ENCODE measurements at places on chromosomes 2 and 18.

DNA sequence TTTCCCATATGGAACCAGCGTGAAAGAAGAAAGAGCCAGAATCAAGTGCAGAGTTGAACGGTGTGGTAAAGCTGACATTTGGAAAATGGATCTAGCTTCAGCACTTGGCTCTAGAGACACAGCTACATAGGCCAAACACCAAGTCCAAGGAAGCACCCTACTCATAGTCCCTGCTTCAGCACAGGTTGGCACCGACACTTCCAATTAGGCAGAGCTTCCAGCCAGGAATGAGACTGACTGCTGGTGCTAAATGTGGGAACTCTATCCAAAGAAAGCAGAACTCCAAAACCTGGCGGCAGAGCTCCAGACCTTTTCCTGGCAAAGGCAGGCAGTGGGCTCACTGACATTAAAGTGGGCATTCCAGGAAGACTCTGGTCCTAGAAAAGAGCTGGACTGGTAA, 125.4 kb upstream of the CTNNA2 start:
- no peak for DNase-seq

DNA sequence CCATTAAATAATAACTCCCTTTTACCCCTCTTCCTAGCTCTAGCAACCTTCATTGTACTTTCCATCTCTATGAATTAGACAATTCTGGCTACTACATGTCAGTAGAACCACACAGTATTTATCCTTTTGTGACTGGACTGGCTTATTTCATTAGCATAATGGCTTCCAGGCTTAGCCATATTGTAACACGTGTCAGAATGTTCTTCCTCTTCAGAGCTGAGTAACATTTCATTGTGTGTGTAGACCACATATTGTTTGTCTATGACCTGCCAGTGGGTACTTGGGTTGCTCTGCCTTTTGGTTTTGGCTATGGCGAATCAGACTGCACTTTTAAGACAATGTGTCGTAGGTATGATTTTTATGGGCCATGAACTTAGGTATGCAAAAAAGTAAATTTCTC, 20.9 kb downstream of the TSN start:
- no peak for DNase-seq

- DNase-seq, result no peak
Observed at GRCh38 chr2:233256048-233256447, 4.6 kb downstream of the ATG16L1 start.

DNA sequence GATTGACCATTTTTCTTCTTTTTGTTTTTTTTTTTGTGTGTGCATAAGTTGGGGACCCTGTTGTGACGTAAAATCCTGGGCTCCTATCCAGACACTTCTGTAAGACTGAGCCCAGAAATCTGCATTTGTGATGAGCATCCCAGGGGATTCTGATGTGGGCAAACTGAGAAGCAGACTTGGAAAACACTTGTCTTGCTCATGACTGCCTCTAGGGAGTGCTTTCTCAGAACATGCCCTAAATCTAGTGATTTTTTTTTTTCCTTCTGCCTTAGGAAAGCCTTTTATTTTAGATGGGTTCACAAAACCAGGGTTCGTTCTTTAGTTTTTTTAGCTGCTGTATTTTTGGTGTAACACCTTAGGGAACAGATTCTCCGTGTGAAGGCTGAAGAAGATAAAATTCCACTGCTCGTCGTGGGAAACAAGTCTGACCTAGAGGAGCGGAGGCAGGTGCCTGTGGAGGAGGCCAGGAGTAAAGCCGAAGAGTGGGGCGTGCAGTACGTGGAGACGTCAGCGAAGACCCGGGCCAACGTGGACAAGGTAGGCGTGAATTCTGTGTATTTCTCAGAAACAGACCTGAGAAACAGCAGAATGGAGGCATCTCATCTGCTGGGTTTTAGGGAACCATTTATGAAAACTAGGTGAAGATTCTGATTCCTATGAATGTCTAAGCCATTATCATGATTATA, 36.7 kb downstream of the RALB start:
- no peak for DNase-seq

DNA sequence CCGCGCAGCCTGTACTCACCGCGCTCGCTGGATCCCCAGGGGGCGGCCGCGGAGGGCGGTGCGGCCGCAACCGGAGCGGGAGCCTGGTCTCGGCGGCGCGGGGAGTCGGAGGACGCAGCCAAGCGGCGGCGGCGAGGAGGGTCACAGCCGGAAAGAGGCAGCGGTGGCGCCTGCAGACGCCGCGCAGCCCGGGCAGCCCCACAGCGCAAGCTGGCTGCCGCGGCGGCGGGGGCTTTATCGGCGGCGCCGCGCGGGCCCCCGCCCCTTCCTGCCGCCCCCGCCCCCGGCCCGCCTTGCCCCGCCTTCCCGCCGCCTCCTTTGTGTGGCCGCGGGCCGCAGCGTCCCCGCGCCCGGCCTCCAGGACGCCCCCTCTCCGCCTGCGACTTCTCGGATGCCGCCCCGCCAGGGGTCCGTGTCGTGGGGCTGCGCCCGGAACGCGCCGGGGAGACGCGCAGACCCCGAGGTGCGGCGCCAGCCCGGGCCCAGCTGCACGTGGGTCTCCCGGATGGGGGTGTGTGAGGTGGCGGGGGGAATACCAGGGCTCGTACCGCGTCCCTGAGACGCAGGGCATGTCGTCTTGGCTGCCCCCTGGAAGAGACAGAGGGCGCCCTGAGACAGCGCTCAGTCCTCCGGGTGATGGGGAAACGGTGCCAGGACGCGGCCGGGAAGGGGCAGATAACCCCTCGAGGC, at the start of gene SERPINE2:
Gene SERPINE2 (minus strand): TSS at position 207 of the 690 bp plus-strand sequence. CDS start 37,386 bp downstream, outside the sequence.
- peak; percentile 74 for DNase-seq

- no peak for DNase-seq
Observed at GRCh38 chr2:216888081-216888480, 28.2 kb upstream of the TNP1 start.
